Right kidney (tissue), 9 donors: ENCODE measurements at places on chromosomes 13 and 19.

DNA sequence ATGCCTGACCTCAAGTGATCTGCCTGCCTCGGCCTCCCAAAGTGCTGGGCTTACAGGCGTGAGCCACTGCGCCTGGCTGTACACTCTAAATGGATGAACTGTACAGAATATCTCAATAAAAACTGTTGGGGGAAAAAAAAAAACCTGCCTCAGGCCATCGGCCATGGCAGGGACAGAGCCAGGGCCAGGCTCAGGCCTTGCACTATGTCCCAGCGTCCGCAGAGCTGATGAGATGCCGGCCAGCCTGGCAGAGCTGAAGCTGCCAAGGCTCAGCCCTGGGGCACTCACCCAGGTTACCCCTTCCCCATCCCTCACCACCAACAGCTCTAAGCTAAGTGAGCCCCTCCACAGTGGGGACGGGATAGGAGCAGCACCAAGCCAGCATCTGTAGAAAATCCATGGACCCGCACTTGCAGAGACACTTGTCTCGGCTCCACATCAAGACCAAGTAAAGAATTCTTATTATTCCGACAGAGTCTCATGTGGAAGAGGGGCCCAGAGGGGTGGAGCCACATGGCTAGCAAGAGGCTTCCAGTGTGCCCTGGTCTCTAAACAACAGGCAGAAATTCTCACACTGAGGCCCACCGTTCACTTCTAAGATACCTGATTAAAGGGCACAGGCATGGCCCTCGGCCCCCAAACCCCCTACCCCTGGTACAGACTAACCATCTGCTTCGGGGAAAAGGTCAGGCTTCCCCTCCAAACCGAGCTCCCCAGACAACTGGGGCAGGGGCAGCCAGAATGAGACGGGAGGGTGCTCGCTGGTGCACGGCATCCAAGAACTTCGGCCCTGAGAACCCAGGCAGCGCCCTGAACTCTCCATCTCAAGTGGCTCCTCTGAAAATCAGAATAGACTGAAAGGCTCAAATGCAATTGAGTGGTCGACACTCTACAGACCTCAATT lies 5.8 kb downstream of the PPP6R1 start:
- no peak for DNase-seq

DNA sequence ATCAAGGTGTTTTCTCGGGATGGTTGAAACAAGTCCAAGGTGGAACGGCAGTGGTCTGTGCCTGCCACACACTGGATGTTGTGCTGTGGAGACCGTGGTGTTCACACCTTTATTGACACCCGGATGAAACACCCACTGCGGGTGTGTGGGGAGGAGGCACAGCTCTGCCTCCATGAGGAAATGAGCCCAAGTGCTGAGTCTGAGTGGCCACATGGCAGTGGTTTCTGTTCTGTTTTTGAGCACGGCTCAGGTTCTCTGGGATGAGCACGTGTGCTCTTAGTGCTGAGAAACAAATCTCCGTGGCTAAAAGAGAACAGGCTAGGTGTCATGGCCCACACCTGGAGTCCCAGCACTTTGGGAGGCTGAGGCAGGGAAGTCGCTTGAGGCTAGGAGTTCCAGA lies 29.5 kb downstream of the UPF1 start:
- DNase-seq, result no peak

- no peak for DNase-seq
Observed at GRCh38 chr13:22562116-22562515, 618.7 kb upstream of the SGCG start.

DNA sequence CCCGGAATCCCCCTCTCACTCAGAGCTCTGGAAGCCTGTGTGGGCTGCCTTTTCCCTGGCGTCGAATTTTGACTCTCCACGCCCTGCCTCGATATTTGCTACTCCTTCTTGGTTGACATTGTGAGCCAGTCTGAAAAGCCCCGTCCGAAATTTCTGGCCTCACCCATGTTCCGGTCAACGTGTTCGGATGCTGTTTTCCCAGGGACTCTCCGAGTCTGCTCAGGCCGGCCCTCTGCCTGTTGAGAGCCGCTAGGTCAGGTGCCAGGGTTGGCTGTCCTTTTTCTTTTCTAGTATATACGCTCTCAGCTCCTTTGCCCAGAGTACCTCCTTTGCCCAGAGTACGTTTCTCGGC lies 6.8 kb upstream of the DGKH start:
- DNase-seq, result peak; percentile 80

GRCh38 chr13:52944697-52945096 lies 83.9 kb upstream of the OLFM4 start:
- no peak for DNase-seq

- DNase-seq, result no peak
Observed at GRCh38 chr13:47661076-47661475, 340.0 kb downstream of the SUCLA2 start.
